Mesothelial cell of epicardium (in vitro differentiated cells): ENCODE measurements at places on chromosomes 12 and 14.
A peak's percentile ranks its signal among the peaks of the same experiment; 100 is the strongest.

GRCh38 chr14:100677554-100678468 lies 48.9 kb upstream of the DLK1 start:
- peak; percentile 52 for DNase-seq

DNA sequence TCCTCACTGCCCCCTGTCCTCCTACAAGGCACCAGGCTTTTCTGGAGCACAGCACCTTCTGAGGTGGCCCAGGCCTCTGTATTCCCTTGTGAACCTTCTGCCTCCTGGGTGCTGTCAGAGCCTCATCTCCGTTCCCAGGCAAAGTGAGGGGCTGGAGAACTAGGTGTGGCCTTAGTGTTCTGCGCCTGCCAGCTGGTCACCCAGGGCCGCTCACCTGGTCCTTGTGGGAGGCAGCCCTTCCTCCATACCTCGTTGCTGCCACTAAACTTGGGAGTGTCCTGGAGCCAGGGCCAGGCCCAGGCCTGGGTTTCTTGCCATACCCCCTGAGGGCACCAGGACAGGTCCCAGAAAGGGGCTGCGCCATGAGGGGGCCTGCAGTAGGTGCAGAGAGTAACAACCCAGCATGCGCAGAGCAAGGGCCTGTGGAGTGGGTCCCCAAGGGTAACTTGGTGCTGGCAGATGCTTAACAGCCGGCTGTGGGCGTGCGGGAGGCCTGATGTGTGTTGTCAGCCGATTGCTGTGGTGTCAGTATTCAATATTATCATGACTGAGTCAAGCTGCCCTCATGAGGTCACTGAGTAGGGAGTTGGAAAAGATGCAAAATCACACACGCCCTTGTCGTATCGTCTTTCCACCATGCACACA lies 17.1 kb downstream of the OTUB2 start:
- no peak for DNase-seq

- DNase-seq = no peak
Measured at GRCh38 chr14:85060121-85060520, 469.8 kb upstream of the FLRT2 start.

DNA sequence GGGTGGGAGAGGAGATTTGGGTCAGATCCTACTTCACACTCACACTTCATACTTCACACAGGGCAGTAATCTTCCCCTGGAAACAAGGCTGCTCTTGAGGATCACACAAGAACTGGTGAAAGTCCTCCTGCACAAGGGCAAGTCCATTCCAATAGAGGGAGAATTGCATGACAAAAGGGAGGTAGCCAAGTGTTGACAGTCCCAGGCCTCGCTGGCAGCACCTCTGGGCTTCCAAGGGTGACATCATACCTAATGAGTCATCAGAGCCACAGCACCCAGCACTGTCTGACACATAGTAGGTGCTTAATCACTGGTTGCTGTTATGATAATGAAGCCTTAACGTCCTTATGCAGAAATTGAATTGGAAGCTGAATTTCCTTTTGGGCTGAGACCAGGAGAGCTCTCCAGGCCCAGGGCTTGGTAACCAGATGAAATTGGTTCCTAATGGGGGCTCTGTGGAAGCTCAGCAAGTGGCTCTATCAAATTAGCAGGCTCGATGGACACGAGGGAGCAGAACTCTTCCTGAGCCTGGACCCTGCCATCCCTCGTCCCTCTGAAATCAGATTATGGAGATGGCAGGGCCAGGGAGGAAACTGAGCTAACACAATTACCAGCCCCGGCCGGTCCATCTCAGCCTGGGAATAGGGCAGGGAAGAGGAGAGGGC lies 58.8 kb upstream of the ACTN1 start:
- DNase-seq = no peak

- DNase-seq = no peak
Measured at GRCh38 chr12:13289653-13290289, 93.2 kb downstream of the EMP1 start.

GRCh38 chr12:46523863-46524770 lies 151.5 kb upstream of the SLC38A2 start:
- DNase-seq = no peak

GRCh38 chr14:67875175-67876006 lies 55.8 kb downstream of the RAD51B start:
- no peak for DNase-seq

DNA sequence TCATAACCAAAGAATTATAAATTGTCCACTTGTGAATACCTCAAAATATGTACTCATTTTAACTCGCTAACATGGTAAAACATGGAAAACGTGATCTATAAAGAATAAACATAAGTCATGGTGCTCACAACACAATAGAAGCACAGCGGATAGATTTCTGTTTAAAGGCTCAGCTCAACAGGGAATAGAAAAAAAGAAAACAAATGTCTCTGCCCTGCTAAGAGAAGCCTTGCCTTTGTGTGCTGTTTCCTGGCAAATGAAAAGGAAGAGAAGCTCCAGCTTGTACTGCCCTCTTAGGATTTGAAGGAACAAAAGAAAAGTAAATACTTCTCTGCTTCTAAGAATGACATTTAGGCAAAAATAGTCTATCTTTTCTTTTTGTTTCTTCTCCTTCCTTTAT lies 121.0 kb upstream of the KRR1 start:
- no peak for DNase-seq

GRCh38 chr14:34137001-34137745 lies 186.3 kb upstream of the EGLN3 start:
- DNase-seq = no peak

- no peak for DNase-seq
Measured at GRCh38 chr12:5648692-5649359, 216.9 kb downstream of the NTF3 start.

GRCh38 chr12:12506496-12506890 lies 56.2 kb downstream of the DUSP16 start:
- DNase-seq = no peak

DNA sequence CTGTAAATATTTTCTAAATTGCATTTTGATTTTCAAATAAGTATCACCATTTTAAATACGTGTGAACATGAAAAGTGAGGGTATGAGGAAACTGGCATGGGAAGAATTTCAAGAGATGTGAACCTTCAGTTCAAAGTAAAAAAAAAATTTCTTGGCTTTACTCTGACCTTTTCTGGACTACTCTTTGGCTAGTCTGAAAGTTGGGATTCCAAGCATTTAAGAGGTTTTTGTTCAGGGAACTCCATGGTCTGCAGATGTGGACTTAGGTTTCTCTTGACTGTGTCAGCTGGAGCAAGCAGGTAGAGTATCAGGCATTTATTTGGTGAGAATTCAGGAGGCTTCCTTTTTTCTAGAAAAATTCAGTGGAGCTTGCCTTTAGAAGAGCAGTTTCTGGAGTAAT lies 311.6 kb downstream of the LRIG3 start:
- DNase-seq = no peak

DNA sequence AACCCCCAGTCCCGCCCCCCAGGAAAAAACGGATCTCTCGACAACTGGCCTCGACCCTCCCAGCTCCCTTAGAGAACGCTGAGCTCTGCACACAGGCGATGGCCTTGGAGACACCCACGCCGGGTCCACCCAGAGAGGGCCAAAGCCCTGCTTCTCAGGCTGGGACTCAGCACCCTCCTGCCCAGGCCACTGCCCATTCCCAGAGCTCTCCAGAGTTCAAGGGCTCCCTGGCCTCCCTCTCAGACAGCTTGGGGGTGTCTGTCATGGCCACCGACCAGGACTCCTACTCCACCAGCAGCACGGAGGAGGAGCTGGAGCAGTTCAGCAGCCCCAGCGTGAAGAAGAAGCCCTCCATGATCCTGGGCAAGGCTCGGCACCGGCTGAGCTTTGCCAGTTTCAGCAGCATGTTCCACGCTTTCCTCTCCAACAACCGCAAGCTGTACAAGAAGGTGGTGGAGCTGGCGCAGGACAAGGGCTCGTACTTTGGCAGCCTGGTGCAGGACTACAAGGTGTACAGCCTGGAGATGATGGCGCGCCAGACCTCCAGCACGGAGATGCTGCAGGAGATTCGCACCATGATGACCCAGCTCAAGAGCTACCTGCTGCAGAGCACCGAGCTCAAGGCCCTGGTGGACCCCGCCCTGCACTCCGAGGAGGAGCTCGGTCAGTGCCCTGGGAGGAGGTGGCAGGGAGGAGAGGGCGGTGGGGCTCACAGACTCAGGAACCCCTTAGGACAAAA lies 95.8 kb downstream of the LGMN start:
- no peak for DNase-seq

DNA sequence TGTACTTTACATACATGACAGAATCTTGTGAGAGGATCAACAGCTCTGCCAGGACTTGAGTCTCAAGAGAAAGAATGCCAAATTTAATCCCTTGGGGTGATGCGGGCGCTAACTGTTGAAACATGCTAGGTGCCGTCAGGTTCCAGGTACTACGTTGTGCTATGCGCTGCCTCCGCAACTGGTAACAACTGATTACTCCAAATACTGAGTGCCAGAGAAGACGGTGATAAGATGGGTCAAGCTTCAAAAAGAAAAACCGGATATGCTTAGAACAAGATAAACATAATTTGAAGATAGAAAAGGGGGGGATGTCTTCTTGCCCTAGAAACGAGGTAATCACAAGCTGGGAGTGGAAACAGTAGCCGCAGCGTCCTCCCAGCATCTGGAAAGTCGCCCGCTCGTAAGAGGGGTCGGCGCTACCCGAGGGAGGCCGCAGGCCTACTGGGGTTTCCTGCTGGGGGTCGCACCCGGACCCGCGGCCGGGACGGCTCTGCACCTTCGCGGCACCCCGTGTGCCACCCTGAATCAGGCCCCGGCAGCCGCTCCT lies 678 bp downstream of the ZBTB25 start:
- no peak for DNase-seq

DNA sequence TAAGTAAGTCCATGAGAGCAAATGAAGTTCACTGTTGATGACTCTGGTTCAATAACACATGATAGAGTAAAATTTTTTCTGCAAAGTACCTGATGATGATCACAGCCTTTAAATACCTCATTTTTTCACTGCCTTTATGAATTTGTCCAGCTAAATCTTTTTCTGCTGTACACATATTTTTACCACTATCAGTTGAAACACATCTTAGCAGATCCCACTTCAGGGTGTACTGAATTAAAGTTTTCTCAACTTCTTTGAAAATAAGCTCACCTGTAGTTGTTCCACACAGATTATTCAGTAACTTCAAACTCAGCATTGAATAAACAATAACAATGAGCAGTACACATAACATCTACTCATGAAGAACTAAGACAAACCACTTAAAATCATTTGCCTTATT lies 385.9 kb downstream of the NELL2 start:
- DNase-seq = no peak

DNA sequence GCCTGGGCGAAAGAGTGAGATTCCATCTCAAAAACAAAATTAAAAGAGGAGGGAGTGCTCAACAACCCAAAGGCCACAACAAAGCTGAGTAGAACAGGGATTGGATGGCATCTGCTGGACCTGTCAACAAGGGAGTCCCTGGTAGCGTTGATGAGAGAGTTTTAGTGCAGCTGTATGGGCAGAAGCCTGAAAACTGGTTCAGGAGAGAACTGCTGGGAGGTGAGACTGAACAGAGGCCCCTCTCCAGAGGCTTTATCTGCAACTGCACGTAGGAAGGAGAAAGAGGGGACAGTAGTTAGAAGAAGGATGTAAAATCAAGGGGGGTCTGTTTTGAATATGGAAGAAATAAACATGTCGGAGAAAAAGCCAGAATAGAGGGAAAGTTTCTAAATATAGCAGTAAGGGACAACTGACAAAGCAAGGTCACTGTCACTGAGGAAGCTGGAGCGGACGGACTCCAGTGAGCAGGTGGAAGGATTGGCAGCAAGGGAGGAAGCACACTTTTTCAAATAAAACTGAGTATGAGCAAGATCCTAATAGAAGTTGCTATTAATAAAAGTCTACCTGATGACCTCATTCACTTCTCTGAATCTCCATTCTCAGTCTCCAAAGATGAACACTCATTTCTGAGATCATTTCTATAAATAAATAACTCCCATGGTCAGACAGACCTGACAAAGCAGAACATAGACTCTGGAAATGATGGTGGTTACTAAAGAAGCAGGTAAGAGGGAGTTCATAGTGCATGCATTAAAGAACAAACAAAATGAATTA lies 11.8 kb upstream of the ATF1 start:
- DNase-seq = no peak

GRCh38 chr12:92029136-92029535 lies 116.5 kb downstream of the BTG1 start:
- no peak for DNase-seq

DNA sequence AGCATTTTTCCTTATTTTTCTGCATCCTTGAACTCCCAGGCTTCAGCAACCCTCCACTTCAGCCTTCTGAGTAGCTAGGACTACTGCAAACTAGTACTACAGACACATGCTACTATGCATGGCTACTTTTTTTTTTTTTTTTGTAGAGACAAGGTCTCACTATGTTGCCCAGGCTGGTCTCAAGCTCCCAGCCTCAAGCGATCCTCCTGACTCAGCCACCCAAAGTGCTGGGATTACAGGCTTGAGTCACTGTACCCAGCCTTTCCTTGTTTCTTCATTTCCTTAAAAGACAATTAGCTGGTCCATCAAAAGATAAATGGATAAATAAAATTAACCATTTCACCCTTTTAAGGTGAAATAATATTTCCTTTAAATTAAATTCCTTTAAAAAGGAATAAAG lies 205.8 kb downstream of the SPTSSA start:
- no peak for DNase-seq

DNA sequence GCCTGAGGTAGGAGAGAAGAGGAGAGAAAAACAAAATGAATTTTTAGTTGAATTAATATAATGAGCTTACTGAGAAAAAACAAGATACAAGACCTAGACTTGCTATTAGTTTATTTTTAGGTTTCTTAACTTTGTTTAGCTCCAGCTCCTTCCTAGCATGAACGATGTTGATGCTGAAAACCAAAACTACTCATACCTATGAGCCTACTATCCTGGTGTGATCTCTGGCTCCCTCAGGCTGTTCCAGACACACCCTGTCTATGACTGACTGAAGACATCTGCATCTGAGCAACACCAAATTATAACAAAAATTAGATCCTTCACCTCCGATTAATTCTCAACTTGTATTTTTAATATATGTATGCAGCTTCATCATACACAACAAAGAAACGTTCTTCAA lies 190.4 kb downstream of the SLC5A8 start:
- no peak for DNase-seq

DNA sequence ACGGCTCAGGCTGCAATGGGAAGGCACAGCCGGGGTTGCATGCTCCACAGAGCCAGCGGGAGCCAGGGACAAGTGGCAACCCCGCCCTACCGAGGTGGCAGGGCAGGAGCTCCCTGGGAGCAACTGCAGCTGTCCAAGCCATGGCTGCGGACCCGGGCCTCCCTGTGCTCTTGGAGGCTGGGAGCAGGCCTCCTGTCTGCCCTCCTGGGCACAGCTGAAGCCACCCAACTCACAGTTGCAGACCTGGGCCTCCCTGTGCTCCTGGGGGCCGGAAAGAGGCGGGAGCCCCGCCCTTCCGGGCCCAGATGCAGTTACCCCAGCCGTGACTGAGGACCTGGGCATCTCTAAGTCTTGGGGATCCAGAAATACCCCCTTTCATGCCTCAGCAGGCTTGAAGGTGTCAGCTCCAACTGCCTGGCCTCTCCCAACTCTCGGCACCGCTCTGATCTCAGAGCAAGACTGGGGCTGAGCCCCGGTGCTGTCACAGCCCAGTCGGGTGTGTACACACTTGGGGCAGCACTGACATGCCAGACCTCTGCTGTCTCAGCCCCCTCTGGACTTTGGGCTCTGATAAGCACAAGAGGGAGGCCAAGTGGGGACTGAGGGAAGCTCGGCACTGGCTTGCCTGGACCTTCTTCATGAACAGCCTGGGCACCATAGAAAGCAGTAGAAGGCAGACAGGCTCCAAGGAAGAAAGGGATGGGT lies 7.5 kb upstream of the RASSF9 start:
- no peak for DNase-seq

GRCh38 chr12:78385541-78385940 lies 479.0 kb upstream of the SYT1 start:
- no peak for DNase-seq

- DNase-seq = peak; percentile 99
Measured at GRCh38 chr12:11500188-11500860, 105.0 kb upstream of the PRB2 start.
